ENCODE measurements at places on chromosomes 16 and 17. TPM values are rescaled to one million over a fixed set of nuclear protein-coding genes. Genes with fewer than 3 reads are reported as not detected.

DNA sequence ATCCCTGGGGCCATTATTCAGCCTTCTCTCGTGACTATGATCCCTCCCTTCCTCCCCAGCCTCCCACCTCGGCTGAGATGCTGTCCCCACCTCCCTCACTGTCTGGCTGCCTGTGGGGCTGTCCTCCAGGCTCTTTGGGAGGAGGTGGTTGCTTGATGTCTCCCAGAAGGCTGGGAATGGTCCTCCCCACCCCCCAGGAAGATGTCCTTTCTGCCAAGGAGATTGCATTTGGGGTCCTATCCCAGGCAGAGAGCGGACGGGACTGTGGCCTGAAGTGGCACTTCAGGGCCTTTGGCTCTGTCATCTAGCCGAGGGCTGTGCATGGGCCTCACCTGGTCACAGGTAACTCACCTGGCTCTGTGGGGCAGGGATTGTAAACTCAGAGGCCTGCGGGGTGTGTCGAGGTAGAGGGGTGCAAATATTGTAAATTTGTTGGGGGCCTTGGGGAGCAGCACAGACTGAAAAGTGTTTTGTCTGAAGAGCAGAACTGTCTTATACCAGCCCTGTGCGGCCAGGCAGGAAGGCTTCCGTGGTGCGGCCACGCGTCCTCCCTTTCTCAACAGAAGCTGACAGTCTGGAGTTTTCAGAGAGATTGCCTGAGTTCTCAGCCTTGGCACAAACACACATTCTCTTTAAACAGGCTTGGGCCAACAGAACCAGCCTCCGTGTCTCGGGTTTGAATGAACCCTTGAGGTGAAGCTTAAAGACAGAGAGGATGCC, 177.9 kb downstream of the SEC14L1 start:
- peak; percentile 75 for DNase-seq

Gene CARD14
- total RNA-seq = 0.49 TPM

- no peak for DNase-seq
Observed at GRCh38 chr16:71648162-71648561, 22.2 kb downstream of the MARVELD3 start.

DNA sequence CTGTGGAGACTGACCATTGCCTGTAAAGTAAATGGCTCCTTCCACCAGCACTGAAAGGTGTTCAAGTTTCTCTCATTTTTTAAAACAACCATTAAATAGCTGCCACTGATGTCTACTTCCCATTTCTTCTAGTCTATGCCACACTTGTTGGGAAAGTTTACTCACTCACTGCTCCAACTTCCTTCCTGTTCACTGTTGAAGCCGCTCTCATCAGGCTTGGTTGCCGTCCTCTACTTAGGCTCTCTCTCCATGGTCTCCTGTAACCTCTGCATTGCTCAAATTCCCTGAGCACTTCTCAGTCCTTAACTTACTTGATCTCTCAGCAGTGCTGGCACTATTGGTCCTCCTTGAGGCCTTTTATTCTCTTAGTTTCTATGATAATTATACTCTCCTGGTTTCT, 32.4 kb downstream of the SNX11 start:
- peak; percentile 17 for DNase-seq

DNA sequence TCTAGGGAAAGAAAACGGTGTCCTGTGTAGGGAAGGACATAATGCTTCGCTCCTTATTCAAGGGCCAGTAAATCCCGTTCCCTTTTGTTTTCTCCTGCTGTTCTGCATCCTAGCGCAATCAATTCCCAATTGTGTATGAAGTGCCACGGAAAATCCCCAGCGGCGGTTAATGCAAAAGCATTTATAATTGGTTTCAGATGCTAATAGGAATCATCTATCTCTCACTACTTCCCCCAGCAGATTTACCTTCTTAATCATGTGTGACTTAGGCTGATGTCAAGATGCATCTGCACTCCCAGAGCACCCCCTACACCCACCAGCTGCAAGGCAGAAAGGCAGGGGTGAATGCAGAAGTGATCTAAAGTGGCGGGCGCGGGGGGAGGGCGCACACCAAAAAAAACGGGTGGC, 32.7 kb upstream of the SSTR2 start:
- no peak for DNase-seq

DNA sequence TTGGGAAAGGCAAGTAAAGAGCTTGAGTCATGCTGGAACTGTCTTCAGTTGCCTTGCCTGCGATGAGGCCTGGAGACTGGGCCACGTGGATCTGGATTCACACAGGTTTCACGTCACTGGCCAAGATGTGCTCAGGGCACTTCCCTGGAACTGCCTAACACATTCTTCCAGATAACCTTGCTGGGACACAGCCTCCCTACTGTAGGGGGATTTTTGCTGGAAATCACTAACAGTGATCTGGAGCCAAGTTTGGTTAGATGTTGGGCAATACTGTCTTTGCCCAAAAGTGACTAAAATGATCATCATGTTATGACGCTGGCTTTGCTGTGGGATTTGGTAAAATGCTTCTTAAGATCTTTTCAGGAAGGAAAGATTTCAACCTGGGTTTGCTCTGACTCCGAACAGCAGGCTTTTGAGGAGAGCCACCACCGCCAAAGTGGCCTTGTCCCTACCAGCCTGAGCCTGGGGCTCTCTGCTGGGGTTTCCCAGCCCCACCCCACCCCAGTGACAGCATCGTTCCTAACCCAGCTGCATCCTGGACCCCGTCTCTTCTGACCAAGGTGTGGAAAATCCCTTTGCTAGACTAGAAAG, 14.7 kb downstream of the C1QTNF1 start:
- DNase-seq = peak; percentile 57

Gene DOC2B
- total RNA-seq = 27.2 TPM

Gene PRSS8
- total RNA-seq = not detected

DNA sequence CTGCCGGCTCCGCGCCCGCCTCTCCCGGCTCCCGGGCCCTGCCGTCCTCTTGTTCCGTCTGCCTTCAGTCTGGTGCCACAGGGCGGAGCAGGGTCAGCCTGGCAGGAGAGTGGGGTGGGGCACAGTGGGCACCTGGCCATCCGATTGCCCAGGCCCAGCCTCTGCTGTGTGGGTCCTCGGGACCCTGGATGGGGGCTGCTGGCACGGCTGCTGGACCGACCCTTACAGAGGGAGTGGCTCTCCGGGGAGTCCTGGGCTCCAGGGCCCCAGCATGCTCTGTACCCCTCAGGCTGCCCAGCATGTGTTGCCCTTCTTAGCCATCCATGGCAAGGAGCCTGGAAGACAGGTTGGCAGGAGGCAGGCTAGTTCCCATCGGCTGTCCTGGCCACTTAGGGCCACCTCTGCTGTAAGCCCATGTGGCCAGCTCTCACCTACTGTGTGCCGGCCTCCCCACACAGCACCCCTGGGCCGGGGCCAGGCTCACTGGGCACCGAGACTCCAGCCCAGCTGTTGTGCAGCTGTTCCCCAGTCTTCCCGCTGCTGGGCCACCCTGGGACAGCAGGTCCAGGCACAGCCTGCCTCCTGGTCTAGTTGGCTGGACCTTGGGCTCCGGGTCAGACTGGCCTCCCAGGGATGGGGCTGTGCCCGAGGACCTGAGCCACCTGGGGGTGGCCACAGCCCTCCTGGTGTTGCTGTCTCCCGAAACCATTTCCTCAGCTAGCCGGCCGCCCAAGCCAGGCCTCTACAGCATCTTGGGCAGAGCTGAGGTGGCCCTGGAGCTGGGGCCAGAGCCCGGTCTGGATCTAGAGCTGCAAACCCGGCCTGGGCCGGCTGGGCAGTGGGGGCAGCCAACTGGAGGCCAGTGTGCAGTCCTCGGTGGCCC, 24.9 kb downstream of the BAHCC1 start:
- no peak for DNase-seq

DNA sequence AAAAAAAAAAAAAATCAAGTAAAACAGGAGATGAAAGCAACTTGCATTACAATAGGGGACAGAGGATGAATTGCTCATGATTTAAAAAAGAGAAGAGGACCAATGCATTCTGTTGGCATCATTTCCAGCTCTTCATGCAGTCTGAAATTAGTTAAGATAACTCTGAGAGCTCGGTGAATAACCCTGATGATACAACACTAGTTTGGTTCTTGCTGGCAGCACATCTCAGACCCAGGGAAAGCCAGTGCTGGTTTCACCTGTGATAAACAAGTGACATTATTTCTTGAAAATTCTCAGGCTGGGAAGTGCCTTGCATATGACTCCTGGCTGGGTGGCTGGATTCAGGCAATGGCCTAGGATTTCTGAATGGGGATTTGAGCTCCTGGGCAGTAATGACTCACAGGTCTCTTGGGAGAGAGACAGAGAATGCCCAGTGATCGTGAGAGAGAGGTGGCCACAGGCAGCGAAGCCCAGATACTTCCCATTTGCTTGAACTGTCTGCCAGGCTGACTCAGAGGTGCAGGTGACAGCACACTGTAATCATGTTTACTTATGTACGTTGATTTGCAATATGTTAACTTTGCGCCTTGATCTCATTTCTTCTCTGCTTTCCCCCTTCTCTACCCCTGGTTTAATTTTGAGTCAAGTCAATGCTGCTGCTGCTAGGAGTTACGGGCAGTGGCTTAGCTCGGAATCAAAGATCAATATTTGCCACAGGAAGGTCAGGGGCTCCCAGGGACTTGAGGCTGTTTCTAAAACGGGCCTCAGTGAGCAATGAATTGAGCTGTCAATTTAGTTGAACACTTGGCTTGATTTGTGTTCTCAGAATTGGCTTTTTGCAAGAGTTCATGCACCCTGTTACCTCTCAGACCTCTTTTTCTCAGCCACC, 27.1 kb downstream of the ARSG start:
- DNase-seq = no peak

GRCh38 chr16:17072104-17072503, 398.7 kb downstream of the XYLT1 start:
- DNase-seq = no peak

Gene ERN2
- total RNA-seq = not detected

Gene CCL3
- total RNA-seq = 39.9 TPM

DNA sequence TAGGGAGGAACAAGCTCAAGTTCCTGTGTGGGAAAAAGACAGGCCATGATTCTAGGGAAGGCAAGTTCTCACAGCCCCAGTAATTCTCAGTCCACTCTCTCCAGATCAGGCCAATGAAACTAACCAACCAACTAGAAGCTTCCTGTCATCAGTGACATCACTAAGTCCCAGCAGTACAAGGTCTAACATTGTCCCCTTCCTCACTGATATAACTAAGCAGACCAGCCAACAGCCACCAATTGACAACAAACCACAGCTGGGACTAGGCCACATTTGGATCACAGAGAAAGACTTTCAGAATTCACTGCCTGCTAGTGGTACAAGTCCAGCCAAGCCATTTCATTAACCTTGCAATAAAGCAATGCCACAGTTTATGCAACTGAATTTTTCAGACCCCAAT, 94.0 kb downstream of the CACNG1 start:
- DNase-seq = no peak

- DNase-seq = no peak
Observed at GRCh38 chr17:16997514-16998429, 25.9 kb upstream of the TNFRSF13B start.

- DNase-seq = no peak
Observed at GRCh38 chr17:82076018-82076784, 10.6 kb upstream of the DUS1L start.

DNA sequence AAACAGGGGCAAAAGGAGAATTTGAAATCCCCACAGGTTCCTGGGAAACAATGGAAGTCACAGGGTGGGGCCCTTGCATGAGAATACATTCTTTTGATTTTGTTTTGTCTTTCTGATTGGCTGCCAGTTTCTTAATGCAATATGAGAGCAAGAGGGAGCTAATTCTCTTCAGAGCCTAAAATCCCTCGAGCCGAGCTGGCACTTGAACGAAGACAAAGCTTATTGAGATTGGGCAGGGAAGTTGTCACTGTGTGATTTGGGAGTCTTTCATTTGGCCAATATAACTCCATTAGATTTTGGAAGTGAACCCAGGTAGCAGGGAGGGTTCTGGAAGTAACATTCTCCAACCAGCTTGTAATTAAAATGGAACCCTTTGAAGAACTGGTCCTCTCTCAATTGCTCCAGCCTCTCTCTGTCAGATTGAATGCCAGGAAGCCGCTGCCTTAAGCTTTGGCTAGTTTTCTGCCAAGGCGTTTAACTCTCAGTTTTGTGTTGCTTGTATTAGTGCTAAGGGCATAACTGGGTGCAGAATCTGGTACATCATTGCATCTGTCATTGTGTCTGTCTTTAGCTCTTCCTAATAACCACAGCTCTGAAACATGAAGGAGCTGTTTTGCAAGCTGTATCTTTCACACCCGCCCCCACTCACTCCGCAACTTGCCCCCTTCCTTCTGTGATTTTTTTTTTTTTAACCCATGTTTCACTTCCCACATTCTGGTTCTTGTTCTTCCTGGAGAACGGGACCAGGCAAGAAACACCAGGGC, 272.0 kb downstream of the MAF start:
- DNase-seq = no peak

Gene KIF18B
- 0.40 TPM for total RNA-seq

DNA sequence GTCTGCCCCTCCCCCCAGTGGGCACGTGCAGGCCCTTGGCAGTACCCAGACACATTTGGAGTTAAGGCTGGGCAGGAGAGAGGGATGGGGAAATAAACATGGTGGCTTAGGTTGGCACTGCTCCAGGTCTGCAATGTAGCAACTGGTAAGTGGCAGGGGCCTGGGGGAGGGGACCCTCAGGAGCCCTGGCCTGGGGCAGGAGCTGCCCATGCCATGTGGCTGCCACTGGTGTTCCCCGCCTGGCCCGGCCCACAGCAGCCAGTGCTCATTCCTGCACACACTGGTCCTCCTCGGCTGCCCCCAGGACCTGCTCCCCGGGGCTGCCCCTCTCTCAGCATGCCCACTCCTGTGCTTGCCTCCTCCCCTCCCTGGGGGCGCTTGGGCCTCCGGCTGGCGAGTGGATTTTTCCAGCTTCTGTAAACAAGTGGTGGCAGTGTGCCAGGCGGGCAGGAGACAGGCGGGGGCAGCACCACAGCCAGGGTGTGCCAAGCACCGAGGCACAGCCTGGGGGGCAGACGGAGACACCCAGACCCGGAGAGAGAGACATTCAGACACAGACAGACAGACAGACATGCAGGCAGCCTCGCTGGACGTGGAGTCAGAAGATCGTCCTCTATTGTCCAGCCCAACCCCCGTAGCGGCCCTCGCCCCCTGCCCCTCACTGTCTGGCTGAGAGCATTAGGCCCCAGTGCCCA, 9.4 kb downstream of the THRA start:
- peak; percentile 88 for DNase-seq

GRCh38 chr17:32356750-32357149, 6.8 kb downstream of the ZNF207 start:
- no peak for DNase-seq

DNA sequence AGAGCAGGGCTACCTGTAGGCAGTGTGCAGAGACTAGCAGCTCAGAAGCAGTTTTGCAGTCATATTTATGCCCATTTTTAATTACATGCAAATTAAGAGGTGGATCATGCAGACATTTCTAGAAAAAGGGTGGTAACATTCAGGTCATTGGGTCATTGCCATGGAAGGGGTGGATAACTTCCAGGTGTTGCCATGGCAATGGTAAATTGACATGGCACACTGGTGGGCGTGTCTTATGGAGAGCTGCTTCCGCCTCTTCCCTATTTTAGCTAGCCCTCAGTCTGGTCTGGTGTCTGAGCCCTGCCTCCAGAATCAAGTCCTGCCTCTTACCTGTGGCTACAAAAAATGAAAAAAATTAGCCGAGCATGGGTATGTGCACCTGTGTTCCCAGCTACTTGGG, 2.8 kb upstream of the DNAI2 start:
- DNase-seq = no peak
